Urinary bladder (tissue), 4 donors: ENCODE measurements at places on chromosomes 3 and 15. TPM values are rescaled to one million over a fixed set of nuclear protein-coding genes. Genes with fewer than 3 reads are reported as not detected.

The DPPA2 gene
- polyA plus RNA-seq: not detected

The ZPLD1 gene
- not detected for polyA plus RNA-seq

The ACKR2 gene
- polyA plus RNA-seq: 5.7 TPM

The MUC4 gene
- polyA plus RNA-seq: not detected

The ZNF662 gene
- polyA plus RNA-seq: 5.1 TPM

The ZNF609 gene
- 15.0 TPM for polyA plus RNA-seq

The ADAMTS17 gene
- polyA plus RNA-seq: 2.8 TPM

The STARD5 gene
- polyA plus RNA-seq: 15.9 TPM

The SEMA3G gene
- polyA plus RNA-seq: 28.5 TPM

The TATDN2 gene
- 21.7 TPM for polyA plus RNA-seq

The MELTF gene
- polyA plus RNA-seq: 4.9 TPM

The RAD51 gene
- polyA plus RNA-seq: 0.98 TPM

The ADPRH gene
- polyA plus RNA-seq: 13.0 TPM

The HTD2 gene
- polyA plus RNA-seq: 10.6 TPM

The LRRC31 gene
- polyA plus RNA-seq: not detected

The CD80 gene
- polyA plus RNA-seq: 0.08 TPM
